Stimulated activated CD8-positive, alpha-beta memory T cell treated with anti-CD3 and anti-CD28 coated beads, Interleukin-4, amount 100 ng/mL, for 4 hours (primary cell): ENCODE measurements at places on chromosomes 1 and 21.

DNA sequence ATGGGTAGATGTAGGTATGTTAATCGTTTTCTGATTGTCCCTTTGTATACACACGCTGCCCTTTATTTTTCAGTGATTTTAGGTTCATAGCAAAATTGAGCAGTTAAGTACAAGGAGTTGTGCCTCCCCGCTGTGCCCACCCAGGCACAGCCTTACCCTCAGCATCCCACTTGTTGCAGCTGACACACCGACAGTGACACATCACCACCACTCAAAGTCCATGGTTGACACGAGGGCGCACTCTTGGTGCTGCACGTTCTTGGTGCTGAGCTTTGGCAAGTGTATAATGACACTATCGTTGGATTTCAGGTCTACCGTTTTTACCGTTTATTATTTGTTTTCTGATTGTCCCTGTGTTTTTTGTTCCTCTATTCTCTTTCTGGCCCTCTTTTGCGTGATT is 15.6 kb downstream of the C1orf159 start:
- DNase-seq: no peak

- no peak for DNase-seq
Measured at GRCh38 chr1:180168786-180169639, 14.3 kb downstream of the QSOX1 start.

DNA sequence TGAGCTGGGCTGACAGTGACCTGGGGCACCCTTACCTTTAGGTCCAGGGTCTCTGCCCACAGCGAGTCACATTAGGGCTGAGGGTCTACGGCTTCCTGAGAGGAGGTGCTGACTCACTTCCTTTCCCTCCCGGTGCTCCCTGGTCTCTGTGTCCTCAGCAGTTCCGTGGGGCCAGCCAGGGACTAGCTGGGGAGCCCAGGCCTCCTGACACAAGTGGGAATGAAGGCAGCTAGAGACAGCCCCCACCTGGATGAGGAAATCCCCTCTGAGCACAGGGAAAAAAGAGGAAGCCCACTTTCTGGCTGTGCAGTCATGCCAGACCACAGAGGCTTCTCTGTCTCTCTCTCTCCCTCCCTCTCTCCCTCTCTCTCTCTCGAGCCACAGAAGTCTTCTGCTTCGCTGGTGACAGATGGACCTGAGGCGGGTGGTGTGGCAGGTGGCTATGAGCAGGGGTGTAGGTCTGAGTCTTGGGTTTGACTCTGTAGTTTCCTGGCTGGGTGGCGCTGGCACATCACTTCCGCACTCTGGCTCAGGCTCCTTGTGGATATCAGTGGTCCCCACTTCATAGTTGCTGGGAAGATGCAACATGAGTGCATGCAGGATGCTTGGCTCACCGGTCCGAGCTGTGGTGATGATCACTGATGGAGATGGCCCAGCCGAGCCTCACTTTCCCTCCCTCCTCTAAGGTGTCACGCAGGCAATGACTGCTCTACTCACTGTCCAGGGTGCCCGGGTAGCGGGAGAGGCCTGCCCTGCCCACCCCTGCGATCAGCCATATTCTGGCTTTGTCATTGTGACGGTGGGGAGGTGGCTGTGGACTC is 3.5 kb downstream of the SLC66A1 start:
- no peak for DNase-seq

- DNase-seq: no peak
Measured at GRCh38 chr1:197438010-197438790, 170.1 kb downstream of the CRB1 start.

DNA sequence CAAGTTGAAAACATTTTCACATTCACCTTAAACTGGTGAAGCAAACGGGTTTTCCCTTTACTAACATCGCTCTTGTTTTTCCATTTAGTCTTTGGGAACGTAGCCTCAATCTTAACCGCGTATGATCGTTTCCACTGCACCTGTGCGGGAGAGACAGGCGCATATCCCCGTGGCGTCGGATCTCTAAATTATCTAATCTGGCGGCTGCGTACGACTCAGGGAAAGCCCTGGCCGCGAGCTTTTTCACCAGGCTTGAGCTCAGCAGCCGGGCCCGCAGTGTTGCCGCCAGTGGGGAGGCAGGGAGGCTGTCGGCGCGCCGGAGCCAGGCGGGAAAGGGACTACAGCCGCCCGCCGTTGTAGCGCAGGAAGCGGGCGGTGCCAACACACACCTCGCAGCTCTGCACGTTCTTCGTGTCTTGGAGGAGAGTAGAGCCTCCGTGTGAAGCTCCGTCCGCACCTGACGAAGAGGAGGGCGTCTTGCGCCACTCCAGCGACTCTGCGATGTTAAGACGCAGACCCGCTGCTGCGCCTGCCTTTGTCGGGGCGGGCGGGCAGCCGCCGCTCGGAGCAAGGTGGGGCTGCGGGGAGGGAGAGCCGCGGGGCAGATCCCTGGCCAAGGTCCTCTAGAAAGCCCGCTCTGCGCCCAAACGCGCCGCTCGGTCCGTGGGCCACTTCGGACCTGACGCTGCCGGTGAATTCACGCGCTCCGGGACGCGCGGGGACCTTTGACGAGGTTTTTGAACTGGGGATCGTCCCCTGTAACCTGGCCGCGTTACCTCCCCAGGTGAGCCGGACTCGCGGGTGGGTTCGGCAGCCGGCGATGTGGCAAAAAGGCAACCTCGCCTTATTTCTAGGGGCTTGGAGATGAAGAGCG is 18.5 kb upstream of the TBX15 start:
- no peak for DNase-seq

DNA sequence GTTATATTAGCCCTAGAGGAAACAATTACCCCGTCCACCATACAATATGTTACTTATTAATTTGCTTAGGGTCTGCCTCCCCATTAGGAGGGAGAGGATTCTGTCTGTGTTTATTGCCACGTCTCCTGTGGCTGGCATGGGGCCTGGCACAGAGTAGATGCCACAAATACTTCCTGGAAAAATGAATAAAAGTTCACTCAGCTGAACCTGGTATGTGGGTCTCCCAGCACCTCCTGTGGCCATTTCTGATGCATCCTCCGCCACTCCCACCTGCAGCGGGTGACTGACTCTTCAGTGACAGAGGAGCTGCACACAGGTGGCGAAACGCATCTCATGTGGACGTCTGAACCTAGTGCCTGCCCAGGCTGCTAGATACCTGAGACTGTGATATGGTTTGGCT is 112.7 kb downstream of the CLIC6 start:
- DNase-seq: no peak
